ENCODE measurements at places on chromosomes 11 and 22. TPM values are rescaled to one million over a fixed set of nuclear protein-coding genes. Genes with fewer than 3 reads are reported as not detected.

Gene PTGDR2
- total RNA-seq = not detected

Gene F2
- 0.71 TPM for total RNA-seq

Gene OVOL1
- not detected for total RNA-seq

Gene OR8G5
- not detected for total RNA-seq

Gene CRYBB2
- not detected for total RNA-seq

Gene EHF
- not detected for total RNA-seq

- no peak for DNase-seq
Measured at GRCh38 chr22:48178536-48178935, 1416.1 kb downstream of the TBC1D22A start.

DNA sequence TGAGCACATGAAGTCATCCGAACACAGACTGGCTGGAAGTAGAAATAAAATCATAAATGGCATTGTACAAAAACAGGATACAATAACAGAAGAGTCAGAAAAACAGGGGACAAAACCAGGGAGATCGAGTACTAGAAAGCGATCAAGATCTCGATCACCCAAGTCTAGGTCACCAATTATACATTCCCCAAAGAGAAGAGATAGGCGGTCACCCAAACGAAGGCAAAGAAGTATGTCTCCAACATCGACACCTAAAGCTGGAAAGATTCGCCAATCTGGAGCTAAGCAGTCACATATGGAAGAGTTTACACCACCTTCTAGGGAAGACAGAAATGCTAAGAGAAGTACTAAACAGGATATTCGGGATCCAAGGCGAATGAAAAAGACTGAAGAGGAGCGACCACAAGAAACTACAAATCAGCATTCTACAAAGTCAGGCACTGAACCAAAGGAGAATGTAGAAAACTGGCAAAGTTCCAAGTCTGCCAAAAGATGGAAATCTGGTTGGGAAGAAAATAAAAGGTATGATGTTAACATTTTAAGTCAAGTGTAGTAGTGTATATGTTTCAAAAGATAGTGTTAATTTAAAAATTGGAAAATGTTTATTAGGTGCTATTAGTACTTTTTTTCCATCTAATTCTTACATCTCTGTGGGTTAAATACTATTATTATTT lies 9.4 kb downstream of the PCF11 start:
- DNase-seq = no peak

- DNase-seq = peak; percentile 85
Measured at GRCh38 chr22:38305471-38306448, 11.5 kb downstream of the CSNK1E start.

DNA sequence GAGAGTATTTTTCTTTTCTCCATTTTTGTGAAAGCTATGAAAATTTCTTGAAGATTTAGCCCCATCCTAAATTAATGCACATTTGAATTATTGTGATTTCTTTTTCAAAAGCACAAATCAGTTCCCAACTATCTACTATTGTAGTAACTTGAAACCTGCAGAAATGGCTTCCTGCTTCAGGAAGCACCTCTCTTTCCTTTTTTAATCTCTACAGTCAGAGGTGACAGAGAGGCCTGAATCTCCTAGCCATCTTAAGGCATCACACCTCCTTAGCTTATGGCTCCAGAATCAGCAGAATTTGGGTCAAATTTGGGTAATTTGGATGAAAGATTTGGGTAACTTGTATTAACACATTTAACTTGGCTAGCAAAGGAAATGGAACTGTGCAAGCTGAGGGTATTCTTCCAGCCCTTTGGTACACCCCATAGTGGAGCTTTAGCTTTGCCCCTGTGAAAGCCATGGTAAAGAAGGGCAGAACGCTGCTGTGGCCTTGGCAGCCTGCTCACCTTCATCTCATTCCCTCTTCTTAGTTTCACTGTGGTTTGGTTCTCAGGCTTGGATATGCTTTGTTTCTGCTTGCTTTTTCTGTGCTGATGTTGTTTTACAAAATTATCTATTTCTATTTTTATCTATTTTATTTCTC lies 16.2 kb downstream of the TBCEL start:
- DNase-seq = no peak

GRCh38 chr11:91773090-91773489 lies 451.5 kb upstream of the FAT3 start:
- DNase-seq = peak; percentile 7

GRCh38 chr11:123173856-123174186 lies 21.2 kb downstream of the CLMP start:
- DNase-seq = no peak

- DNase-seq = no peak
Measured at GRCh38 chr22:31897842-31898805, 46.2 kb upstream of the YWHAH start.

DNA sequence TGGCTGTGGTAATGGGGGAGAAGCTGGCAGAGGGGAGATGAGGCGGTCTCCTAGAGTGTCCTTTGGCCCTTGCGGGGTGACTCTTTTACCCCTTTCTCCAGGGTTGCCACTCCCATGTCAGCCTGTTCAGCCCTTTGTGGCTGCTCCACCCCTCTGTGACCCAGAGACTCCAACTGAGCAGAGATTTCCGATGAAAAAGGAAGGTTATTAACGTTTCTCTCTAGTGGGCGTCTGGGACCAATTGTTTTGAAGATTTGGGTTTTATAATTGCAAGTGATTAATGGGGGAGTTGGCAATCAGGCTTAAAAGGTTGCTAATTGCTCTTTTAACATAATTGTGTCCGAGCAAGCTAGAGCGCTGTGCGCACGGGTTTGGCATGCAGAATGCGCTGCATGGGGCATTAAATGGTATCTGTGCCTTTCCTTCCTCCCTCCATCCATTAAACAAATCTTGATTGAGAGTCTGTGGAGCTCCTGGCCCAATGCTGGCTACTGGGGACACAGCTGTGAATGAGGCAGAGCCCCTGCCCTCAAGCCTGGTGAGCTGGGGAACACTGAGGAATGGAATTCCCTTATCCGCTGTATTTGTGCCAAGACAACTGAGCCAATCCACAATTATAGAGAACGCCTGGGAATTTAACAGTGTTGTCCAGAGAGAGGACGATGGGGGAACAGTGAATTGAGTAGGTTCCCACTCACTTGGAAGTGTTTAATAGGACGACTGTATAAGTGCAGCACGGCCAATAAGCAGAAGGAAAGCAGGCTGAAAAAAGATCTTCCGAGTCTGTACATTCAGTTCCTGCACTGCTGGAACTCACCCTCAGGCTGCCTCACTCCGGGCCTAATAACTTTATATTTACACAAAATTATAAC lies 295.9 kb downstream of the MIAT start:
- no peak for DNase-seq

All from Caki2 (cell line).